Activated CD8-positive, alpha-beta memory T cell treated with anti-CD3 and anti-CD28 coated beads for 1 hour (primary cell): ENCODE measurements at places on chromosomes 3 and 15.

DNA sequence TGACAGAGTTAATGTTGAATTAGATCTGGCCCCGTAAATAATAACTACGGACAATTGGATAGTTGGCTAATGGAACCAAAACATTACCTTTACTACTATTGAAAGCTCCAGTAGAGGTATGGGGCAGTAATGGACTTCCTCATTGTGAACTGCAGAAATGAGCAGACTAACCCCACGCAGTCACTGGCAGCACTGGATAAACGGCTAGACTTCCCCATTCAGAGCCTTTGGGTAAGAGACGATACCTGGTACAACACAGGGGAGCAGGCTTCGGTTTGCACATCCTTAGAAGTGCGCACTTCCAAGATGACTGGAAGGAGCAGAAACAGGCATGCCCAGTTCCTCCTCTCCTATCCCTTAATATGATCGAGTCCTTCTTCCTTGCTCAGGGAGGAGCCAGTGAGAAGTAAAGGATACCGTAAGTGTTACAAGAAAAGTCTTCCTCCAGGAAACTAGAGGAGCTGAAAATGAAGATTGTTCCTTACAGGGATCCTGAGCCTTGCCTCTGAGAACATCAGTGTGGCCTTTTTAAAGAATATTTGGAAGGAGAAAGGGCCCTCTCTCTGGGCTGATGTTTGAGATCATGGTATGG, 100.5 kb upstream of the NECTIN3 start:
- no peak for DNase-seq

DNA sequence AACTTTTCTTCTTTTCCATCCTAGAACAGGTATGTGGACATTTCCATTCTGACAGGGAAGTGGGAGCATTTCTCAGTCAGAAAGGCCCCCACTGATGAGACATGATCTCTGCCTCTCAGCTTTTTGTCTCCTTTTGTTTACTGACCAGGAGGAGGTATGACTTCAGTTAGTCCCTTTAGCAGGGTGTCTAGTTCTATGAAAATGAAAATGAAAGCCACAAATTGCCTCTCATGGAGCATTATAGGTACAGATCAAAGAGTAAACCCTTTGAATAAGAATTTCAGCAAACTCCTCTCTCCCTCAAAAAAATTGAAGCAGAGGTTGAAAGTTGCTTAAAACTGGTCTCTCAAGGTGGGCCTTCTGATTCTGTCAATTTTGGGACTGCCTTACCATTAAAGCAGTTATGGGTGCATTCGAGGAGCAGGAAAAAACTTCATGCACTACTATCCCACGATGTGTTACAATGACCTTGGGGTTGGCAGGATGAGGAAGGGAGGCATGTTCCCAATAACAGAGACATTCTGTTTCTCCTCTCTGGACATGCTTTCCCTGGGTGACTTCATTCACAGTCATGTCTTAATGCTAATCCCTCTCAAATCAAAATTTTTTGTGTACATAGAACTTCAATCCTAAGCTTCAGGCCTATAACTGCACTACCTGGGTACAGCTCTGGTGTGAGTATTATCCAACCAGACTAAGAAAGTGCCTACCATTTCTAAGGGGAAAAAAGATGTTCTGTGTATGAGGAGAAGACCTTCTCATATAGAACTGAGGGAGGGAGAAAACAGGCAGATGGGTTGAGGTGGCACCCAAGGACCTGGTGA, 50.6 kb upstream of the TBC1D23 start:
- DNase-seq, result no peak

GRCh38 chr3:102089239-102089638, 239.9 kb downstream of the NFKBIZ start:
- DNase-seq, result no peak

DNA sequence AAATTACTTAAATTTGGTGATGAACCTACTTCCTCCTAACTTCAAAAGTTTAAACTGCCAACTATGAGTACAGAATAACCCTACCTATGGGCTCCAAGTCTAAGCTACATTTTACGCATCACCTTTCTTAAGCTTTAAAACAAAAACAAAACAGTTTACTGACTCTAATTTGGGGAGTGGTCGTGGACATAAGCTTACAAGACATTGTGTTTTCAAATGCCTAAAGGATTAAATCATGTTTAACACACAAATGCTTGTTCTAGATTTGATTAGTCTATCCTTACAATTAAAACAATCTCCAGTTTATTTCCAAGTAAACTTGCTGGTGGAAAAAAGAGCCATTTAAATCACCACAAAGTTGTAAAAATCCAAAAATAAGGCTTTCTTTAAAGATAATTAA, 62.2 kb downstream of the UACA start:
- no peak for DNase-seq

DNA sequence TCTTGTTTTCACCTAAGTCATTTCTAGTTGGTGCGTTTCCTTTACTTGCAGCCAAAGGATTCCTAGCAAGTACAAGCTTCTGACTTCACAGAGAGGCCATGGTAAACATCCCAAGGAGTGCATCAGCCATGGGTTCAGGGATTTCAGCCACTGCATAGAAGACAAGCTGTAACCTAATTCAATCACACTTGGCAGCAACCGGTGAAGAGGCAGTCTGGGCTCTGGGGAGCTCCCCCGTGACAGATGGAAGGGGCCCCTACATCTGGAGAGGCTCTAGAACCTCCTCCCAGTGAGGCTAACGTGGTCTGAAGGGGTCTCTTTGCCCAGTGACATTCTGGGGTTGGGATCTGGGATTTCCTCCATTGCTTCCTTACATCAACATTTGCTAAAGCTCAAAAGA, 8.4 kb upstream of the SNRPA1 start:
- DNase-seq, result no peak

DNA sequence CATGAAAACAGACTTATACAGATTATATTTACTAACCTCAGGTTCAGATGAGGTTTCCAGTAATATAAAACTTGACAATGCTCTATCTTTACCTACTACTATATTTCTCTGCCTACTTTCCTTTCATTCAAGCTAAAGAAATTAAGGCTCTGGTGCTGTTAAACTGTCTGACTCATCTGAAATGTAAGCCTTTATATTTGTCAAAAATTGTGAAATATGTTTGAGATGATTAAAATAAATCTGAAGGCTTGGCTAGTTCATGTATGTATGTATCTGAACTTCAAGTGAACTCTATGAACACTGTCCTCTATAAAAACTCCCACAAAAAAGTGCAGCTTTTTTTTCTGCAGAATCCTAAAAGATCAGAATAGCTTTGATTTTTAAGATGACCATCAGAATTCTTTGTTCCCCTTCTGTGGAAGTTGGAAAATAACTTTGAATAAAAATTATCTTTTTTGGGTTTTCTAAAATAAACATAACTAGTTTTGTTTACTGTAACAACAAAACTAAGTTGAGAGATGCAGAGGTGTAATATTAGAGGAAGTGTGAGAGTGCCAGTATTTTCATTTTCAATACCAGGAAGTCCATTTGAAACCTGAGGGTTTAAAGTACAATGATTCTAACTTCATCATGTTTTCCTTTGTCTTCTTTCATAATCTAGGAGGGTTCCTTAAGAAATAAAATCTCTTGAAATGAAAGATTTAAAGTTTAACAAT, 42.2 kb downstream of the ILDR1 start:
- no peak for DNase-seq

DNA sequence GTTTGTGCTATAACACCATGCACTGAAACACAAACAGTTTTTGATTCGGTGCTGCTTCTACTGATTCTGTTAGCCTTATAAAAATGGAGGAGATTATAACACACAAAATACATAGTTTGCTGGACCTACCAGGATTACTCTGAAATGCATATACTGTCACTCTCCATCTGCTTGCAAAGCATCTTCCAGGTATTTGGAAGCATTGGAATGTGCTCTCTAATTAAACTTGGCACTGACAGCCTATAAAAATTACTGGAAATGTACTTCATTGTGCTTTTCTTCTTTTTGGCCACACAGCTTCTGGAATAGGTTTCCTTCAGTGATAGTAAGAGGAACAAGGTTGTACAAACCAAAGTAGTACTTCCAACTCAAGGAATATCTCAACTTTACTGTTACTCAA, 376.1 kb downstream of the UNC13C start:
- DNase-seq, result no peak

DNA sequence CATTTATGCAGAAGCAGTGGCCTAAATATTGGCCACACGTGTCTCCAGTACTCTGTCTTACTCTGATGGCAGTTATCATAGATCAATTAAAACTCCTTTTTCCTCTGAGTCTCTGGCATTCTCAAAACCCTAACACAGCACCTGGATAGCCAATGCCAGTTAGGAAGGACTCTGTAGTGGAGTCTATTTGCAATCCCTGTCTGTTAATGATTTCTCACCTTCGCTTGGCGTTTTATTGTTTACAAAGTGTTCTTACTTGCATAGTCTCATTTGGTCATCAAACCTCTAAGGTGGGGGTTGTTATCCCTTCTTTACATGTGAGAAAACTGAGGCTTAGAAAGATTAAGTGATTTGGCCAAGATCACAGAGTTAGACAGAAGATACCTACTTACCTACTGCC, 258.8 kb downstream of the IL5RA start:
- DNase-seq, result no peak

GRCh38 chr3:115658032-115658336, 34.7 kb downstream of the GAP43 start:
- DNase-seq, result no peak

- no peak for DNase-seq
Measured at GRCh38 chr3:16890597-16891333, 6.0 kb downstream of the PLCL2 start.

GRCh38 chr15:45331972-45332371, 46.4 kb downstream of the GATM start:
- DNase-seq, result no peak

DNA sequence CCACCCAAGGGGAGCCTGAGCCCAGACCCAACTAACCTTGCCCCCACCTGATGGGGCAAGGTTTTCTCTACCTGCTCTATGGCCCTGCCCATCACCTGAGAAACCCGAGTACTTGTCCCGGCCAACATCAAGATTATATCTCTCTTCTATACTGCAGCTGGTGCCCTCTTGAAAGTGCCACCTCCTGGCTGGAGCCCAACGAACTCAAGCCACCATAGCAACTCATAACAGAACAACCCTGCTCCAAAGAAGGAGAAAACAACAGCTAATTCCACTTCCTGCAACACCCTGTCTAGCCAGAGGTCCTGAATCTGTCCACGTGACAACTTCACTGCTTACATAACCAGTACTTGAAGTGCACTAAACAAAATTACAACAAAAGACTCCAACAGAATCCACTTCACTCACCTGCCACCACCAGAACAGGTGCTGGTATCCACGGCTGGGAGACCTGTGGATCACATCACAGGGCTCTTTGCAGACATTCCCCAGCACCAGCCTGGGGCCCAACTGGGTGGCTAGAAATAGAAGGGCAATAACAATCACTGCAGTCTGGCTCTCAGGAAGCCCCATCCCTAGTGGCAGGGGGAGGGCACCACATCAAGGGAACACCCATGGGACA, 49.2 kb downstream of the PIERCE2 start:
- DNase-seq, result no peak

- no peak for DNase-seq
Measured at GRCh38 chr3:138774529-138775253, 60.0 kb downstream of the PIK3CB start.

GRCh38 chr15:50145451-50145872, 26.4 kb upstream of the ATP8B4 start:
- DNase-seq, result no peak

GRCh38 chr3:150761831-150762661, 923 bp downstream of the SIAH2 start:
- DNase-seq, result no peak

DNA sequence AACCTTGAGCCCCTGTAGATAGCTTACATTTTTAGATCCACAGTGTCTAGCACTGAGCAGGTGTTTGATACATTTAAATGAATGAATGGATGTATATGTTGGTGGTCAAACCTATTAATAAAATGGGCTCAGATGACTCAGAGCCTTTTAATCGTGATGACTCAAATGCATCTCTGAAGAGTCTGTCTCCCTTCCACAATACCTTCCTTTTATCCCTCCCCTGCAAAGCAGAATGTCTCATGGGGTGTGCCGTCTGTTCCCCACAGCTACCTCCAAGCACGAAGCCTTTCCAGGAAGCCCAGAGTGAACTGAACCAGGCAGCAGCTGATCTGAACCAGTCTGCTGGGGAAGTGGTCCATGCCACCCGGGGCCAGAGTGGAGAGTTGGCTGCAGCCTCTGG, 303.5 kb upstream of the TPM1 start:
- DNase-seq, result no peak

GRCh38 chr15:38197553-38197952, 55.1 kb upstream of the SPRED1 start:
- DNase-seq, result no peak

DNA sequence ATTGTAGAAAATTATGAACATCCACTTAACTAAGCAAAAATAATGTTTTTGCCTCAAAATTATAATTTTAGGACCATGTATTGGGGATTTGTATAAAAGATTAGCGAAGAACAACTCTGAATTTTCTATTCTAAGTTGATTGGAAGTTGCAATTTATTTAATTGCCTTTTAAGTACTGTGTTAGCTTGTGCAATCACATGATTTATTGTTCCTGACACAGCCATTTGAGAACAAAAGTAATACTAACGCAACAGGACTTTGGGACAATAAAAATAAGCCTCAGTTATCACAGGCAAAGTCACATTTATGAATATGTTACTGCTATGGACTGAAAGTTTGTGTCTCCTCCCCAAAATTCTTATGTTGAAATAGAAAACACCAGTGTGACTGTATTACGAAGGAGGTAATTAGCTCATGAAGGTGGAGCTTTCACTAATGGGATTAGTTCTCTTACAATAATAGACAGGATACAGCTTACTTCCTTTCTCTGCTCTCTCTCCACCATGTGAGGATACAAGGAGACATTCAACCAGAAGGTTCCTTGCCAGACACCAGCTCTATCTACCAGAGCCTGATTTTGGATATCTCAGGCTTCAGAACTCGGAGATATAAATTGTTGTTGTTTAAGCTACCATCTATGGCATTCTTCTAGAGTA, 745.9 kb downstream of the ZBBX start:
- no peak for DNase-seq

GRCh38 chr3:25820366-25820765, 30.5 kb downstream of the OXSM start:
- no peak for DNase-seq

DNA sequence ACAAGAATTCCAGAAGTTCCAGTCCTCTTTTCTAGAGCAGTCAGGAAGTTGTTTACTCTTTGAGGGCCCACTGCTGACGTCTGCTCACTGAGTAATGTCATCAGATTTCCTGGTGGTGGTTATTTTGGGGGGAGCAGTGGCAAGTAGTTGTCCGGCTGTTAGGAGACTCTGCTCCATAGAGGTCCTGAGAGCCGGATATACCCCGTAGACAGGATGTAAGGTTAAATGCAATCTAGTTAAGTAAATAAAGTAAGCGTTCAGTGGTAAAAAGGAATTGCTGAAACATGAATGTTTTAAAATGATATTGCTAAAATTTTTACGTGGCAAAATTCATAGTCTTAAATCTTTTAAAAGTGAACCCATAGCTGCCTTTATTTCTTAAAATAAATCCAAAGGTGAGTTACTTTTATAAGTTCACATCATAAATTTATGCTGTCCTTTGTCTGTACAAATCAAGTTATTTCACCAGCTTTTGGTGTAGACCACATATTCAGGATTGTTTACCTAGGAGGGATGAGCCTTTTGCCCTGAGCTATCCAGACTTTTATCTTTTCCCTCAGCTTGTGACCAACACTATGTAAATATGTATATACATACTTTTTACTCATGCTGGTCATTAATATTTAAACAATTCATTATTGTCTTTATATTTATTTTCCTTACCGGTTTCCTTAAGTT, 65.8 kb downstream of the PDE8A start:
- DNase-seq, result no peak
